Glutamatergic neuron (in vitro differentiated cells): ENCODE measurements at places on chromosomes 3 and 15.

- DNase-seq = no peak
Observed at GRCh38 chr3:42114130-42114725, 23.1 kb downstream of the TRAK1 start.

DNA sequence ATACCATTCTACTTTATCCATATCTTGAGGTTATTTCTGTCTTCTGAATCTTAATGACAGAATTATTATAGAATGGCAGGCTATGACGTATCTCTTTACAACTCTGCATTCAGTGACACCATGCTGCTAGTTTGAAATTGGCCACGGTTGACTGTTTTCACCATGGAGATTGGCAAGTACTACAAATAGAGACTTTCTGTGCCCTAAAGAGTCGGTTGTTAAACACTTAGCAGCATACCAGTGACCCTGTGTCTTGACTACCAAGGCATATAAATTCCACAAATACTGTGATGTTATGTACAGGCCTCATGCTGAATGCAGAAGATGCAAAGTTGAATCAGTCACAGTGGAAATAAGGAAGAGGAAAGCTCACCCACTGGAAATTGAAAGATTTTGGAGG lies 67.0 kb upstream of the CADPS start:
- no peak for DNase-seq

GRCh38 chr3:98188545-98188944 lies 22.0 kb downstream of the OR5H15 start:
- DNase-seq = no peak

DNA sequence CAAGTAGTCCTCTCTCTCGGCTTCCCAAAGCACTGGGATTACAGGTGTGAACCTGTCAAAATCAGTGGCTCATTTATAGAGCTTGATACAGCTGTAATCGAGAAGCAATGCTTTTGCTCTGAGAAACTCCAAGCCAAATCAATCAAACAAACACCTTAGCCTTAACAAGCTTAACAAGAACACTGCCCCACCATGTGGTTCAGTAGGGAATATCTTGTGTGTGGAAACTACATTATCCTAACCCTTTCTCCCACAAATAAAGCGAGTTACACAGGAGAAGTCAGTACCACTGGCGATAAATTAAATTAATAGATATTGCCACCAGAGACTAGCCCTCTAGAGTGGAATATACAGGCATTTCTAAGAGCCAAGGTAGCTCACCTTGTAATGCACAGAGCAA lies 13.9 kb downstream of the CDAN1 start:
- no peak for DNase-seq

- DNase-seq = no peak
Observed at GRCh38 chr3:127422663-127423375, 135.0 kb upstream of the PRR20G start.

- no peak for DNase-seq
Observed at GRCh38 chr3:59006634-59007517, 42.9 kb downstream of the CFAP20DC start.

GRCh38 chr15:68389936-68390817 lies 41.8 kb downstream of the ITGA11 start:
- no peak for DNase-seq

- DNase-seq = no peak
Observed at GRCh38 chr15:47587940-47588802, 129.1 kb upstream of the SEMA6D start.

- DNase-seq = no peak
Observed at GRCh38 chr3:8840556-8840955, 71.1 kb upstream of the OXTR start.

- DNase-seq = no peak
Observed at GRCh38 chr3:122332551-122332950, 7.5 kb downstream of the CSTA start.

GRCh38 chr15:85609492-85609891 lies 185.2 kb downstream of the KLHL25 start:
- DNase-seq = no peak

- no peak for DNase-seq
Observed at GRCh38 chr3:179082416-179082815, 10.8 kb upstream of the ZMAT3 start.

DNA sequence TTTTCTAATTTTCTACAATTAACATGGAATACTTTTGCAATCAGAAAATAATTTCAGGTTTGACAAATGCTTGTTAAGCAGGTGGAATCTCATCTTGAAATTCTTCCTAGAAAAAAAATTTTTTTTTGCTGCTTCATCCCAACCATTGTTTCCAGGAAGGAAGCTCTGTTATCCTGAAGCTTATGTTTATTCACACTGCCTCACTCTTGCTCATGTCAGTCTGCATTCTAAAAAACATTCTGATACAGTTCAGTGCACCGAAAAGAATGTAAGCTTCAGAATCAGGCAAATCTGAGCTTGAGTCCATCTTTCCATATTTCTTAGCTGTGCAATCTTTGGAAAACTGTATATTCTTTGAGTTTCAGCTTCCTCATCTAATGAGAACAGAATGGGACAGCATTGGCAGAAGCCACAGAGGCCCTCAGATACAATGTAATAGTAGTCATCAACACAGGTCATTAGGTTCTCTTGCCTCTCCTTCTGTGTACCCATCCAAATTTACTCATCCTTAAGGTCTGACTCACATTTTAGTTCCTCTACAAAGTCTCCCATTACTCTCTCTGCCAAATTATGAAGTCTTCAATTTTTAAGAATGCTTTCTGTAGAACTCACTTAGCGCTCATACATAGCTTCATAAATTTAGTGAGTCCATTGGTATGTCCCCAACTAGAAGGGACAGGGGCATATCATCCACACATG lies 881.8 kb upstream of the NR2F2 start:
- no peak for DNase-seq

GRCh38 chr3:136122006-136122405 lies 74.1 kb downstream of the MSL2 start:
- DNase-seq = no peak

- peak; percentile 89 for DNase-seq
Observed at GRCh38 chr15:100918034-100918689, 995 bp upstream of the LRRK1 start.

DNA sequence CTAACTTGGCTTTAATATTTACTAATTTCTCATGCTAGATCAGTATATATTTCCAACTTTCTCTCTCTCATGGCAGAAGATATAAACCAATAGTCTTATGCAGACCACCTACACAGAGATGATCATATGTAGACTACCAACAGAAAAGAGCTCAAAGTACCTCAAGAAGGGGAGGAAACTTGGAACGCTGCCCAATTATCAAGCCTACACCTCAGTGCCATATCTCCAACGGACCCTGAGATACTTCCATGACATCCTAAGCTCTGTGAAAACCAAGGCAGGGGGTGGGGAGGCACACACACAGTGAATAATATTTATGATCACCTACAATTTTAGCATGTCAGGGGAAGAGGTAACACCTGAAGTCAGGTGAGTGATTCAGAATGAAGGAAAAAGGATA lies 100.6 kb downstream of the STAG1 start:
- no peak for DNase-seq

- no peak for DNase-seq
Observed at GRCh38 chr15:43316016-43316970, 14.1 kb downstream of the LCMT2 start.

GRCh38 chr3:64909757-64910467 lies 222.1 kb upstream of the ADAMTS9 start:
- DNase-seq = no peak

GRCh38 chr3:197811343-197811742 lies 20.3 kb downstream of the LRCH3 start:
- no peak for DNase-seq

- DNase-seq = no peak
Observed at GRCh38 chr3:112445839-112446238, 53.4 kb downstream of the BTLA start.

- DNase-seq = no peak
Observed at GRCh38 chr3:133561679-133562078, 11.8 kb upstream of the CDV3 start.

DNA sequence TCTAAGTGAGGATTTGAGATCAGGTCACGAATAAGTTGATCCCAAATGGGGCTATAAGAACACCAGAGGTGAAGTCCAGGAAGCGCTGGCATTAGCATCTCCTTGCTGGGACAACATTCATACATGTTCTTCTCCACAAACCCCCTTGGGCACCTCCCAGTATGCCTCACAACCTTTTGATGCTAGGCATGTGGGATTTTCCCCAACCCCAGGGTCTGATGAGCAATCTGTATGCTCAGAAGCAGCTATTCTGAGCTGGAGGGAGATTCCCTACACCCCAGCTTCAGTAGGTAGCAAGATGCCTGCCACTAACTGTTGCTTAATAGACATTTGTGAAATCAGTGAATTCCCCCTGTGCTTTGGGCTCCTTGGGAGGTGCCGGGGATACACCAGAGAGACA lies 32.2 kb downstream of the SLC6A11 start:
- no peak for DNase-seq
